Heart right ventricle (tissue), 16 donors: ENCODE measurements at places on chromosomes 4 and X. TPM values are rescaled to one million over a fixed set of nuclear protein-coding genes. Genes with fewer than 3 reads are reported as not detected.

The EXOC1L gene
- not detected for total RNA-seq

The PDCL2 gene
- total RNA-seq, result not detected

The CLGN gene
- total RNA-seq, result 89.8 TPM

The PDS5A gene
- total RNA-seq, result 31.1 TPM

The KCTD8 gene
- total RNA-seq, result not detected

The LRCH2 gene
- 1.9 TPM for total RNA-seq

The RHOXF2 gene
- total RNA-seq, result not detected

The PPEF2 gene
- total RNA-seq, result not detected

The LANCL3 gene
- total RNA-seq, result 0.32 TPM

The UNC5C gene
- 1.8 TPM for total RNA-seq

The SRPK3 gene
- 38.1 TPM for total RNA-seq

The CENPE gene
- total RNA-seq, result 0.87 TPM

The CT45A2 gene
- total RNA-seq, result not detected

The SLC26A1 gene
- not detected for total RNA-seq

The GPRASP2 gene
- 19.3 TPM for total RNA-seq

The NR3C2 gene
- 28.6 TPM for total RNA-seq

The RAPGEF2 gene
- total RNA-seq, result 55.2 TPM

The SLC6A14 gene
- total RNA-seq, result not detected

The FMR1NB gene
- total RNA-seq, result not detected

The TLR3 gene
- total RNA-seq, result 3.3 TPM

The IL3RA gene
- total RNA-seq, result 4.8 TPM

The CYBB gene
- 4.8 TPM for total RNA-seq

The COX7B2 gene
- not detected for total RNA-seq

The EFHC2 gene
- total RNA-seq, result 7.7 TPM

The TAF7L gene
- total RNA-seq, result not detected

The FRMD7 gene
- total RNA-seq, result not detected

The MAGEE2 gene
- total RNA-seq, result not detected

The TCEAL7 gene
- 2.0 TPM for total RNA-seq

The SPACA5 gene
- not detected for total RNA-seq

The GABRG1 gene
- total RNA-seq, result not detected

The MPC1L gene
- not detected for total RNA-seq

The FRG1 gene
- total RNA-seq, result 28.0 TPM

The LDB2 gene
- total RNA-seq, result 31.1 TPM

The APLN gene
- 19.8 TPM for total RNA-seq

The KLB gene
- 0.08 TPM for total RNA-seq

The BEX3 gene
- total RNA-seq, result 133 TPM

The NXF2 gene
- not detected for total RNA-seq

The XAGE1A gene
- total RNA-seq, result not detected

The GBA3 gene
- total RNA-seq, result not detected

The FGFR3 gene
- total RNA-seq, result 2.4 TPM

The CDS1 gene
- total RNA-seq, result 0.60 TPM

The FGB gene
- total RNA-seq, result not detected

The CSN3 gene
- total RNA-seq, result not detected

The ETFDH gene
- 247 TPM for total RNA-seq

The RWDD4 gene
- total RNA-seq, result 14.5 TPM

The AMTN gene
- total RNA-seq, result not detected

The ABHD18 gene
- 45.9 TPM for total RNA-seq

The RHOH gene
- total RNA-seq, result 0.36 TPM

The ARMCX5 gene
- 6.4 TPM for total RNA-seq

The ATOH1 gene
- not detected for total RNA-seq

The GPR143 gene
- 0.58 TPM for total RNA-seq

The MAGEB1 gene
- not detected for total RNA-seq

The SPANXN5 gene
- not detected for total RNA-seq

The TMEM255A gene
- 0.45 TPM for total RNA-seq

The GAGE1 gene
- total RNA-seq, result not detected

The P2RY8 gene
- 1.2 TPM for total RNA-seq

The AWAT1 gene
- total RNA-seq, result not detected

The UGT2A1 gene
- total RNA-seq, result not detected

The MAGEB10 gene
- not detected for total RNA-seq
